ENCODE measurements at places on chromosomes 5 and 9. TPM values are rescaled to one million over a fixed set of nuclear protein-coding genes. Genes with fewer than 3 reads are reported as not detected.

The GABRB2 gene
- not detected for total RNA-seq

The GFI1B gene
- total RNA-seq = 1.7 TPM

The OMD gene
- total RNA-seq = 8.1 TPM

The TEX48 gene
- not detected for total RNA-seq

The ZNF883 gene
- total RNA-seq = 1.2 TPM

The RNF224 gene
- total RNA-seq = 0.46 TPM

The ADGRD2 gene
- not detected for total RNA-seq

The FUT7 gene
- total RNA-seq = not detected

The MYOZ3 gene
- 2.8 TPM for total RNA-seq

The ACTL7B gene
- not detected for total RNA-seq

The WDR36 gene
- 29.8 TPM for total RNA-seq

DNA sequence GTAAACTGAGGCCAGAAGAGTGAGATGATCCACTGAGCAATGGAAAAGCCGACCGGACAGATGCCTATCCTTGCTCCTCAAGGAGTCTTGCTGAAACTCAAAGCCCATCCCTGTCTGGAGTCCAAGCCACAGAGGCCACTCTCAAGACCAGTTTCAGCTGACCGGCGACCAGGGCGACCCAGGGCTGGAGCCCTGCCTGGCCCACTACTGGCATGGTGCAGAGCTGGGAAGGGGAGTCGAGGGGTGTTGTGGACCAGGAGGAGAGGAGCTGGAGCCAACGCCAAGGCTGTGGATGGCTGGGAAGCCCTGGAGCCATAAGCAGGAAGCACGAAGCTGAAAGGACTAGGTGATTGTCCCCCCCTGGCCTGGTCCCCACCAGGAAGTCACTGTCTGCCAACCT, 22.1 kb downstream of the FAM163B start:
- H3K36me3 ChIP-seq = no peaks in the 10 kb centered on the region
- no peak for DNase-seq
- H3K4me3 ChIP-seq = no peak overlapping the region
- H3K27ac ChIP-seq = no peak overlapping the region
- H3K27me3 ChIP-seq = peaks cover 11% of the 10 kb centered on the region
- peaks cover 21% of the 10 kb centered on the region for H3K4me1 ChIP-seq

- H3K4me1 ChIP-seq = no peaks in the 10 kb centered on the region
- no peak overlapping the region for H3K4me3 ChIP-seq
- H3K36me3 ChIP-seq = no peaks in the 10 kb centered on the region
- H3K27ac ChIP-seq = no peak overlapping the region
Observed at GRCh38 chr9:82991671-82992070, 71.3 kb downstream of the RASEF start.

GRCh38 chr5:68711293-68712200, 382.3 kb upstream of the SLC30A5 start:
- no peak overlapping the region for H3K4me3 ChIP-seq
- peak; percentile 24 for DNase-seq
- no peaks in the 10 kb centered on the region for H3K36me3 ChIP-seq
- no peak overlapping the region for H3K27ac ChIP-seq
- H3K27me3 ChIP-seq = no peaks in the 10 kb centered on the region

GRCh38 chr5:175698401-175699115, 40.7 kb downstream of the HRH2 start:
- DNase-seq = no peak
- H3K4me1 ChIP-seq = peaks cover 21% of the 10 kb centered on the region
- no peak overlapping the region for H3K27ac ChIP-seq
- H3K36me3 ChIP-seq = no peaks in the 10 kb centered on the region

GRCh38 chr9:15271403-15271802, 35.6 kb downstream of the TTC39B start:
- no peaks in the 10 kb centered on the region for H3K36me3 ChIP-seq
- DNase-seq = peak; percentile 7
- H3K27ac ChIP-seq = no peak overlapping the region
- no peaks in the 10 kb centered on the region for H3K27me3 ChIP-seq
- H3K4me3 ChIP-seq = no peak overlapping the region

DNA sequence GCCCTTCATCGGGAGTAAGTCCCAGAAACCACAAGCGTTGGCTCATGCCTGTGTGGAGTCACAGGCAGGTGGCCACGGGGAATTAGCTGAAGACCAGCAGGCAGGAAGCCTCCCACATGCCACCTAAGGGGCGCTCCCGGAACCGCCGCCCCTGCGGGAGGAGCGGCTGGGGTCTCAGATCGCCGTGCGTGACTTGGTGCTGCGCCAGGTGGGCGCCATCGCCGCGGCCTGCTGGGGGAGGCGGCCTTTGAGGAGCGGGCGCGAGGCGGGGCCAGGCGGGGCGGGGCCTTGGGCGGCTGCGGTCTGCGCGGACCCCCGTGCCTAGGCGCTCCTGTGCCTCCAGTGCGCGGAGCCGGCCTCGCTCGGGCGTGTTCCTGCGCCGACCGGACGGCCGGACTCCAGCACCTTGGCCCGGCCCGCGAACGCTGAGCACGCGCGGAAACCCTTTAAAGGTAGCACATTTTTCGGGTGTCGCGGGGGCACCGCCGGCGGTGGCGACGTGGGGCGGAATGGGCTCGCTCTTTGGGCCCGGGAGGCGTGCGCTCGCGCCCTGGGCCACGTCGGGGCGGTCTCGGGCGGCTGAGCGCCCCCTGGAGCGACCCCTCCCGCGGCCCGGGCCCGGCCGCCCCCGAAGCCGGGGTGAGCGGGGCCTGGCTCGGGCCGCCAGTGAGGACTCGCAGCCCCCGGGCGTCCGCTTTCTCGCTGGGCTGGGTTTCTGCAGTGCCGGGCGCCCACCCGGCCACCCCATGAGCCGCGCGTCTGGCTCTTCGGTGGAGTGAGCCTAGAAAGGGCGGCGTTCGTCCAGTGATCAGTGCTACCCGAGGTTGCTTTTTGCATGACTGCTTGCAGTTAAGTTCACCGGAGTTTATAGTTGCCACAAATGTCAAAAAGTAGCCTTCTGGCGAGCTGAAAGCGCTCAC, 24.5 kb downstream of the LECT2 start:
- H3K27me3 ChIP-seq = peaks cover 16% of the 10 kb centered on the region
- DNase-seq = no peak
- peak overlapping the region; percentile 42 for H3K4me3 ChIP-seq

GRCh38 chr9:134663753-134664415, 22.3 kb downstream of the COL5A1 start:
- no peak overlapping the region for H3K4me3 ChIP-seq
- H3K27me3 ChIP-seq = no peaks in the 10 kb centered on the region
- H3K36me3 ChIP-seq = no peaks in the 10 kb centered on the region

GRCh38 chr5:40497573-40497972, 182.1 kb upstream of the PTGER4 start:
- no peak overlapping the region for H3K4me3 ChIP-seq
- DNase-seq = no peak
- no peaks in the 10 kb centered on the region for H3K4me1 ChIP-seq
- no peak overlapping the region for H3K27ac ChIP-seq

DNA sequence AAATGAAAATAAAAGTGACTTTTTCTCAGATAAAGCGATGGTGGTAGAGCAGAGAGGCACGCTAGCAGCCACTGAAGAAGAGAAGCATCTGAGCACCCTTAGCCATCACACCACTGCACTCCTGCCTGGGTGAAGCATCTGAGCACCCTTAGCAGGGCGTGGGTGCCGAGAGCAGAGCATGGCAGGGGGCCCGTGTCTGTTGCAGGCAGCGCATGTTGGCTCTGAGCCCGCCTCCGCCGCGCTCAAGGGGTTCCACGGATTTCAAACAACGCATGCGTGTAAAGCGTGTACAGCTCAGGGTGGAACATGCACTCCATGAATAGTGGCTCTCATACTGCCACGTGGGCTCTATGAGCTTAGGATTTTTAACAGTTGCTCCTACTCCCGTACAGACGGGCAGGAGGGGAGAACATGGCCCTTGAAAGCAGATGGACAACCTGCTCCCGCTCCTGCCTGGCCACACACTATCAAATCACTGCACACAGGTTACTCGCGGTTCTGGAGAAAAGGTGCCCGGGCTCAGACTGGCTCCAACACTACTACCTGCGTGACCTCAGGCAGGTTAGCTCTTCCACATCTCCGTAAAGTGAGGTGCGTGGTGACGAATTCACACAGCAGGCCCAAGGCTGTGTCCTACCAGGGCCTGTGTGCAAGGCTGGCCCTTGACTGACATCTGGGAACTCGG, 12.1 kb downstream of the LRRC14B start:
- H3K4me1 ChIP-seq = no peaks in the 10 kb centered on the region
- DNase-seq = no peak
- H3K27me3 ChIP-seq = no peaks in the 10 kb centered on the region
- no peak overlapping the region for H3K4me3 ChIP-seq

DNA sequence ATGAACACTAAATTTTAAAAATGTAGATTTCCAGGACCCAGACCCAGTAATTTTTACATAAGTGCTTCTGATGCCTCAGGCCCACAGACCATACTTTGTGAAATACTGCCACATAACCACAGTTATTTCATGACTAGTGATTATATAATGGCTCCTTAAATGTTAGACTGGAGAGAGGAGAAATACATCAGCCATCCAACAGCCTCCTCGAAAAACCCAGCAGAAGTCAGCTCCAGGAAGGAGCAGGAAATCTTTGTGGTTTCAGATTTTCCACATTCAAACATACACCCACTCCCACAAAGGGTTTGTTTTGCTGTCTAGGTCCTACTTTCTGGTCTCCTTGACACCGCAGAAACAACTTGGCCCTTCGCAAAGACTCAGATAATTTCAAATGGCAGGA, 455.2 kb downstream of the DTWD2 start:
- H3K4me1 ChIP-seq = no peaks in the 10 kb centered on the region
- no peaks in the 10 kb centered on the region for H3K27me3 ChIP-seq
- DNase-seq = no peak
- no peaks in the 10 kb centered on the region for H3K36me3 ChIP-seq
- H3K27ac ChIP-seq = no peak overlapping the region

DNA sequence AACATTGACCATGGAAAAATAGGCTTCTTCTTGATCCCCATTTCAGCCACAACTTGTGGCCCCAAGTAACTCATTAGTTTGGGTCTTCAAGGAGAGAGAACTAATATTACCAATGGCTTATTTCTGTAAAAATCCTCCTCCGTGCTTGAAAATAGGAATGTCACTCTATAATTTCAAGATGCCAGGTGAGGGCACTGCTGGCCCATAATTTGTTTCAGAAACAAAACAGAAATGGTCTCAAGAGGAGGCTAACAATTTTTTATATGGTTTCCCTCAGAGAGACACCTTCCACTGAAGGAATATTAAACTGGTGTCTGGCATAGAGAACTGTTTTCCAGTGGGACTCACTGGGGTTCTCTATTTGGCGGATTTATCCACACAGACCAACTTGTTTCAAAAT, 437.0 kb upstream of the TRPC7 start:
- H3K36me3 ChIP-seq = no peaks in the 10 kb centered on the region
- no peaks in the 10 kb centered on the region for H3K4me1 ChIP-seq
- DNase-seq = no peak
- H3K27ac ChIP-seq = no peak overlapping the region
- H3K4me3 ChIP-seq = no peak overlapping the region

DNA sequence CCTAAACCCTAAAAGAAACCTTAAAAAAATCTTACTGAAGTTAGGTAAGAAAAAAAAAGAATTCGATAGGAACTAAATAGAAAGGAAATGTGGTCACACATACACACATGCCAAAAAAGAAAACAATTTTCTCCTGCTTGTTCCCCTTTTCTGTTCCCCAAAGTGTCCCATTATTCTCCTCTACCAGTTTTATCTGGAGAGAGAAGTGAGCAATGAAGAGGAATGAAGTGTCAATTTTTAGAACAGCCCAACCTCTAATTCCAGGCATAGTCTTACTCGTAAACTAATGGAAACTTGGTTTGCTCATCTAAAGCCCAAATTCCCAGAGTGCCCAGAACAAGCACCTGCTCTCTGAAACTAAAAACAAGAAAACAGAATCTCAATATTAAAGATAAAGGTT, 26.1 kb downstream of the AP3B1 start:
- no peaks in the 10 kb centered on the region for H3K27me3 ChIP-seq
- peaks cover 5% of the 10 kb centered on the region for H3K36me3 ChIP-seq
- H3K4me1 ChIP-seq = peaks cover 8% of the 10 kb centered on the region
- peak overlapping the region; percentile 30 for H3K27ac ChIP-seq
- no peak for DNase-seq
- no peak overlapping the region for H3K4me3 ChIP-seq

GRCh38 chr5:75072061-75072460, 19.7 kb upstream of the GCNT4 start:
- no peak for DNase-seq
- no peaks in the 10 kb centered on the region for H3K36me3 ChIP-seq
- H3K27me3 ChIP-seq = no peaks in the 10 kb centered on the region
- H3K4me3 ChIP-seq = no peak overlapping the region
- H3K4me1 ChIP-seq = no peaks in the 10 kb centered on the region

DNA sequence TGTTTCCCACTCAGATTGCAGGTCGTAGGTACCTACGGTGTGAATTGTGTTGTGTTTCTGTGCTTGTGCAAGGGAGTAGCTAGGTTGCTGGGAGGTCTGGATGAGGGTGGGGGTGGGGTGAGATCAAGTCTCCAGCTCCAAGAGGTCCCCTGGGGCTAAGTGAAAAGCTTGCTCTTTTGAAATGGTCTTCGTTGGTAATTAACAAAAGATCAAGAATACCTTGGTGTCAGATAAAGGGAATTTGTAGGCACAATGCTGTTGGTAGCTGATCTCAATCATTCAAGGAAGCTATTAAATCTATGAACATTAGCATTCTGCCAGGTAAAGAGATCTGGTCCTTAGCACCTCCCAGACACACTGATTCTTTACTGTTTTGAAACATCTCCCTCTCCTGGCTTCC, 928 bp upstream of the PCDHGC4 start:
- H3K4me3 ChIP-seq = peak overlapping the region; percentile 1
- H3K4me1 ChIP-seq = peaks cover 29% of the 10 kb centered on the region
- no peaks in the 10 kb centered on the region for H3K36me3 ChIP-seq
- DNase-seq = no peak

DNA sequence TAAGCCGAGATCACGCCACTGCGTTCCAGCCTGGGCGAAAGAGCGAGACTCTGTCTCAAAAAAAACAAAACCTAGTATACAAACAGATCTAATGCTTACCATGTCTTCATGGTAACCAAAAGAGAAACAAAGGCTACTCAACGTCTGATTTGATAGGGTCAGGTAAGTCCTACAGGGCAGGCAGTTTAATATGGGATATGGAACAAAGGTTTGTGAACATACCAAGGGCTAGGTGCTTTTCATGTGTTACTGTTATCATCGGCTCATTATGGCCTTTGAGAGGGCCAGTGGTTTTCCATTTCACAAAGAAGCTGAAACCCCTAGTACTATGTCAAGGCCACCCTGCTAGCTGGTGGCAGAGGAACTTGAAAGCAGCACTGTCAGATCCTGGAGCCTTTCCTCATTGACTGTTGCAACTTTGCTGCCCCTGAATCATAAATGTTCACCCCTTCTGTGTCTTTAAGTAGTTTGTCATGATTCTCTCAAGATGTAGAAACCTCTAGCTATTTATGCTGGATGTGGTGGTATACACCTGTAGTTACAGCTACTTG, 5.1 kb downstream of the IQGAP2 start:
- no peaks in the 10 kb centered on the region for H3K27me3 ChIP-seq
- DNase-seq = peak; percentile 26
- no peak overlapping the region for H3K4me3 ChIP-seq

DNA sequence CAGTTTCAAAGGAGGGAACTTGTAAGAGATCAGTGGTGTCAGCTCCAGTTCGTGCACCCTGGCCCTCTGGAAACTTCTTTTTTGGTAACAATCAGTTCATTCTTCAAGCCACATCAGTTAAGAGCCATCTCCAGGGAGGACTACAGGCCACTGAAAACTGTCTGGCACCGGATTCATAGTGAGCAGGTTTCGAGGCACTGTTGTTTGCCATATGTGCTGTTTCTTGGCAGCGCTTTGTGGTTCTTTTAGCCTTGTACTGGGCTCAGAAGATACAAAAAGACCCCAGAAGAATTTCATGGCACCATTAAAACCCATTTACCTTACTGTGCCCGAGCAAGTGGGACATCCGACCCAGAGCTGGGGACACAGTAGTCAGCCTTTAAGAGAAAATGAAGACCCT, 68.5 kb downstream of the OTULIN start:
- no peaks in the 10 kb centered on the region for H3K4me1 ChIP-seq
- H3K27ac ChIP-seq = no peak overlapping the region
- H3K27me3 ChIP-seq = no peaks in the 10 kb centered on the region
- no peak for DNase-seq
